T-helper 1 cell (primary cell): ENCODE measurements at places on chromosomes 2 and 18.

- no peak for DNase-seq
Observed at GRCh38 chr2:142734770-142735169, 142.7 kb upstream of the KYNU start.

GRCh38 chr18:53771664-53772063 is 452.8 kb downstream of the MBD2 start:
- DNase-seq: no peak

- DNase-seq: no peak
Observed at GRCh38 chr2:46056541-46056940, 240.7 kb upstream of the EPAS1 start.

- no peak for DNase-seq
Observed at GRCh38 chr2:73494031-73494430, 108.4 kb downstream of the ALMS1 start.
